ENCODE measurements at places on chromosomes 16 and 17. TPM values are rescaled to one million over a fixed set of nuclear protein-coding genes. Genes with fewer than 3 reads are reported as not detected.

DNA sequence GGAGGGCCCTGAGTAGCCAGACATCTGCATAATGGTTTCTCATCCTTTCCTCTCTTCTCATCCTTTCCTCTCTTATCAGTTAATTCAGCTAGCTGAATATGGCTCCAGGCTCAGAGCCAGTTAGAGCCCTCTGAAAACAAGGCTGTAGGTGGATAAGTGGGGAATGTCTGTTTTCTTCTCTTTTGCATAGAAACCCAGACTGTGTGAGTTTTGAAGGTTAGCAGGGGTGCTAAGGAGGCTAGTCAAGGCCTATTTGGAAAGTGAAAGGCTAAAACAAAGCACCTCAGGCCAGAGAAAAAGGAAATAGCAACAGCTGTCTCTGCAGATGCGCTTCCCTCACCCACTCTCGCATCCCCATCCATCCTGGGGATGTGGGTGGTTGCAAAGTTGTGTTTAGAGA lies 420.9 kb downstream of the SHISA9 start:
- no peak for DNase-seq

Gene HSD11B2
- total RNA-seq = 9.7 TPM

- no peak for DNase-seq
Measured at GRCh38 chr16:89924297-89924924, 1.3 kb downstream of the TUBB3 start.

DNA sequence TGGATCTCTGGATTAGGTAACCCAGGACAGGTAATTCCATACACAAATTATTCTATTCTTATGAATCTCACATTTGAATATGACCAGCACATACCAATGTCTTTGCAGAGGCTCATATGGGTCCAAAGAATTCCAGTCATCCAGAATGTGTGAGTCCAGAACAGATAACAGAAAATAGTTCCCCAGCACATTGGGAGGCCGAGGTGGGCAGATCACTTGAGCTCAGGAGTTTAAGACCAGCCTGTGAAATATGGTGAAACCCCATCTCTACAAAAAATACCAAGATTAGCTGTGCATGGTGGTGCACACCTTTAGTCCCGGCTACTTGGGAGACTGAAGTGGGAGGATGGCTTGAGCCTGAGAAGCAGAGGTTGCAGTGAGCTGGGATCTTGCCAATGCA lies 26.9 kb downstream of the HYDIN start:
- no peak for DNase-seq

Gene VWA3A
- not detected for total RNA-seq

DNA sequence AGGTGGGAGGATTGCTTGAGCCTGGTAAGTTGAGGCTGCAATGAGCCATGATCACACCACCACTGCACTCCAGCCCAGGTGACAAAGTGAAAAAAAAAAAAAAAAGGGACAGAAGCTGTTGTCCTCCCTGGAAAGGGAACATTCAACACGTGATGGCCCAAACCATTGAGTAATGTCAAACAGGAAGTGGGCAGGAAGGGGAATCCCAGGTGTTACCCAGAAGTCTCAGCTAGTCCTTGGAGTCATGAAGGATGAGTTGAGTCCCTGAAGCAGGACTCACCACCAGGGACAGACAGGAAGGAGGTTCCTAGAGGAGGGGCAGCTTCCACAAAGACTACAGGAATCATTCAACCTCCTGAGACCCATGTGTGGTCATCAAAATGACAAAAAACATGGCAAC lies 19.8 kb upstream of the CMIP start:
- DNase-seq = no peak

Gene CA7
- not detected for total RNA-seq

Gene GRAP
- total RNA-seq = 0.27 TPM

GRCh38 chr16:23930791-23931190 lies 95.0 kb downstream of the PRKCB start:
- DNase-seq = no peak

Gene ACAP1
- 8.8 TPM for total RNA-seq

Gene CCR7
- 0.69 TPM for total RNA-seq

Gene ASGR1
- 1.2 TPM for total RNA-seq

Gene EVI2B
- 0.20 TPM for total RNA-seq

GRCh38 chr16:81899601-81900000 lies 111.7 kb downstream of the SDR42E1 start:
- DNase-seq = no peak

GRCh38 chr17:42846594-42847280 lies 2.4 kb downstream of the AOC2 start:
- DNase-seq = no peak

- DNase-seq = peak; percentile 35
Measured at GRCh38 chr17:75240394-75241142, 20.8 kb downstream of the GGA3 start.

- DNase-seq = no peak
Measured at GRCh38 chr17:65529761-65530522, 31.5 kb downstream of the AXIN2 start.

Gene METRNL
- total RNA-seq = 58.7 TPM

DNA sequence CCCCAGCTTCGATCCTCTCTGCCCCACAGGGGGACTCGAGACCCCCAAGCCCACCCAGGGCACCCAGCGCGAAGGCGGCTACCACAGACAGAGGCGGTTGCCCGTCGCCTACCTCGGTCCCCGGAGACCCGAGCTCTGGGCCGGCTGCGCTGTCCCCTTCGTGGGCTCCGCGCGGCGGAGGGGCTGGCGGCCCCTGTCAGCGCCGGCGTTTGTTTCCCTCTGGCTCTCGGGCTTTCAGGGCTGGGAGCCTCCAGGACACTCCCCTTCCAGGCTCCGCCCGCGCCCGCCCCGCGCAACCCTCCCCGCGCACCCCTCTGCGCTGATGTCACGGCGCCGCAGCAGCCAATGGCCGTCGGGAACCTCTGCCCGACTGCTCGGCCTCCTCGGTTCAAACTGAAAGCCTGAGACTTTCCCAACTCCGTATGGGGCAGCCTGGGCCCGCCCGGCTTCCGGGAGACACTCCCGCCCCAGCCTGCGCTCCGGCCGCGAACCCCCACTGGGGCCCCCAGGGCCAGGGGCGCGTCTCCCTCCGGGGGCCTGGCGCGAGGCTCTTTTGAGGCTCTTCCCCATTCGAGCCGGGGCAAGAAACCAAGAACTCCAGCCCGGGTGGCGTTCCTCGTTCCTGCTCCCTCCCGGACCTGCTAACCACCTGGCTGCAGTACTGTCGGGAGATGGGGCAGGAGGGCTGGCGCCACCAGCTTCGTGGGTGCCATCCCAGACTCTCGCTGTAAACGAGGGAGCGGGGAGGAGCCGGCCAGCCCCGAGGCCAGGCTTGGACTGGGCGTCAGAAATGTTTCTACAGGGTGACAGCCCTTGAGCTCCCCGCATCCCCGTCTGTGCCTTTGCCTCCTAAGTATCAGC lies at the start of gene CDC42EP4:
CDC42EP4 (minus strand) TSS at position 221 of the 861 bp plus-strand sequence. CDS start 25,501 bp downstream, outside the sequence.
- peak; percentile 89 for DNase-seq

DNA sequence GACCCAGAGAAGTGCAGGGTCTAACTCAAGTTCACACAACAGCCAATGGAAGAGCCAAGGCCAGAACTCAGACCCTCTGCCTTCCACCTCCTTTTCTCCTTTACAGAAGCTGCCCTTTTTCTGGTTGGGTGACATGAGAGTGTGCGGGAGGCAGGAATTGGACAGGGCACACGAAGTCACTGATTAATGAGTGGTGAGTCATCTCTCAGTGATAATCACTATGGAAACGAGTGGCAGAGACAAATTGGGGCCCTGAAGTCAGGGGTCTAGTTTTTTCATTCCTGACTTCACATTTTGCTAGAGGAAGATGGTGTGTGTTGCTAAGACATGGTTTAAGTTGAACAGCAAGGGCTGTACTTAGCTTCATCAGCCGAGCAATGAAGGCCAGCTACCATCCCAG lies 312.7 kb upstream of the CCL2 start:
- DNase-seq = no peak

DNA sequence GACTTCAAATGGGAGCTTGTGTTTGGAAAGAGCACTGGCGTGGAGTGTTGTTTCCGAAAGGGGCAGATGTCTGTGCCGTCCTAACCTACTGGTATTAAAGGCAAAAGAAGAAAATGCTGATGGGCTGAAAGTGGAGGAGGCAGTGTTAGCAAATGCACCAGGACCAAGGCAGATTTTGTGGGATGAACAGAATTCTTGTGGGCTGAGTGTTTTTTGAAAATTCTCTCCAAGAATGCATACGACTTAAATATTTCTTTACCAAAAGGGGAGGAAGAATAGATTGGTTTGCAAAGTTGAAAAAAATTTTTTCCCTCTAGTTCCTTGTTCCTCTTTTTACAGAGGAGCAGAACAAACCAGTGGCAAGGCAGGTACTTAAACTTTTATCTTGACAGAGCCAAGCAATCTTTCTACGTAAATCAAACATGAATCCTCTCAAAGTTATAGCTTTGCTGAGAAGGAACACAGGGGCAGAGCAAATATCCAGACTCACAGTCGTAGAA lies 16.8 kb downstream of the MARCHF10 start:
- DNase-seq = no peak

GRCh38 chr16:19830902-19831560 lies 53.6 kb downstream of the GPRC5B start:
- DNase-seq = no peak

DNA sequence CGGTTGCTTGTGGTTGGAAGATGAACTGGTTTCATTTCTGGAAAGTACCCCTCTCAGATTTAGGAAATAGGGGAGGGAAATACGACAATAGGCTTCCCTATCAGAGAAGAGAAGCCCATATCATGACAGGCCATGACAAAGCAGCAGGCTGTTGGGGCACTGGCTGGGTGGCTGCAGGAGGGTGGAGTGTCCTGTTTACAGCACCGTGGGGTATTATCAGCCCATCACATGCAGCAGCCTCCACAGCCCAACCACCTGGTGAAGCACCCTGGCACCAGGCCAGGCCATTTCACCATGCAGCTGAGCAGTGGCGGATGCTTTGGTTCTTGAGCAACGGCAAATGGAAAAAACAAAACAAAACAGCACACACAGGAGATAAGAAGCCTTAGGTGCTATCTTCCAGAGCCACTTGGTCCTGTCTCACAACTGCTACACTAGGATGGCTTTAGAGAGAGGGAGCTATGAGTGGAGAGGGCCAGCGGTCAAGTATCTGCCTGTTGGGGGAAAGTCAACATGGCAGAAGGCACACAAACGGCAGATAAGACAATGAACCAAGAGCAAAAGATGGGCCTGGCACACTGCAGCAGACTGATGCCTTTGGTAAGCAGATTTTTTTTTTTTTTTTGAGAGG lies 24.2 kb downstream of the FAM117A start:
- DNase-seq = no peak

Gene TMEM94
- total RNA-seq = 75.4 TPM

DNA sequence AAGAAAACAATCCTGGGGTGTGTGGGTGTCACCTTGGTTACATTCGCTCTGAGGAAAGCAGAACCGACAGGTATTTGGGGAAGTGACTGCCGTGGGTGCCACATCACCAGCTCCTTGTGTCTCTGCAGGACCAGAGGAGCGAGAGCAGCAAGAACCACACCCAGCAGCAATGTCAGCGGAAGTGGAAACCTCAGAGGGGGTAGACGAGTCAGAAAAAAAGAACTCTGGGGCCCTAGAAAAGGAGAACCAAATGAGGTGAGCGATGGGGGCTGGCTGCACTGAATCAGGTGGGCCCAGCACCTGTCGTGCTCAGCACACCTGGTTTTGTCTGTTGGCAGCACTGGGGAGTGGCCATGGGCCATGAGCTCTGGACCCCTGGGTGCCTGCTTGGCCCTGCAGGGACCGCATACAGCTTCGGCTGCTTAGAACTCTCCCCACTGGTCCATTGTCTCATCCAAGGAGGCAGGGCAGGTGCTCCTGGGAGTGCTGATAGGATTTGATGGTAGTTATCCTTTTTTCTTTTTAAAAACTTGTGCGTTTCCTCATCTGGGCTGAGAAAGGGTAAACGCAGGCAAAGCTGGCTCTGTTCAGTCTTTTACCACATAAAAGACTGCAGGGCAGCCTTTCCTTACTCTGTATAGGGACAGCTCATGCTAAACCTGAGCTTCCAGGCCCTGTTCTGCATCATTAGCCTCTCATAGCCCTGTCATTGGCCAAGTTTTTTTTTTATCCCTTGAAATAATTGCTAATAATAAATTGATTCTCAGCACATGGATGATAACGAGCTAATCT lies 29.4 kb downstream of the HMOX2 start:
- DNase-seq = no peak

DNA sequence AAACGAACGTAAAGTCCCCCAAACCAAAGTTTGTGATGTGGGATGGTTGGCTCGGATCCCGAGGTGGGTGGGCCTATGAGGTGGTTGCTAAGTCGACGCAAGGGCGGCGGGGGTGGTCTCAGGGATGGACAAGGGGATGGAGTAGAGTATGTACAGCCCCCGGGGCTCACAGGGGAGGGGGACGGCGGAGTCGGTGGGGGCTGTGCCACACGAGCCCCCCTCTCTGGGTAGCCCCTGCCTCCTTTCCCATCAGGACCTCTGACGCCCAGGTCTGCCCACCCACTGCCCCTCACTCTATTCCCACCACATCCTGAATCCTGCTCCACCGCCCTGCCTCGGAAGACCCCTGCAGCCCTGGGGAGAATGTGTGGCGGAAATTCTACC lies 15.2 kb downstream of the IL34 start:
- DNase-seq = no peak

Gene KCTD13
- 40.7 TPM for total RNA-seq

DNA sequence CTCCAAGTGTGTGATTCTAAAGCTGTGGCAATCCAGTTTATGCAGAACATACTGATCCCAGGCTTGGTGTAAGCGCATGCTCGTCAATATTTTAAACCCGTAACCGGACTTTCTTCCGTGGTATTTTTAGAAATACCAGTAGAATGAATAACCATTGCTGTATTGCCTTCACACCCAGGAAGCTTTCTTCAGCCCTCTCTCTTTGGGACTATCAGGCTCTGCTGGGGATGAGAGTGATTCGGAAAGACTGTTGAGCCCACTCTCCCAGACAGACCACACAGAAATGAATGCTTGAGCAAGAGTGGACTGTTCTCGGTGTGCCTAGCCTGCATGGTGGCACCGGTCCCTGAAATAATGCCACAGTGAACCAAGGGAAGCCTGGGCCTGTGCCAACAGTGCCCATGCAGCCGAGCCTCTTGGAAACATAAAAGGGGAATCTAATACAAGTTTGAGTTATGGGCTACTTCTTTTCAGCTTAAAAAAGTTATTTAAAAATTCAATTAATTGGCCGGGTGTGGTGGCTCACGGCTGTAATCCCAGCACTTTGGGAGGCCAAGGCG lies 89.9 kb upstream of the ELAC2 start:
- DNase-seq = no peak

GRCh38 chr17:4545217-4545951 lies 9.8 kb downstream of the MYBBP1A start:
- no peak for DNase-seq

Gene UBN1
- 31.9 TPM for total RNA-seq

All from HCT116 (cell line).